ENCODE measurements at places on chromosomes 6 and 20.

DNA sequence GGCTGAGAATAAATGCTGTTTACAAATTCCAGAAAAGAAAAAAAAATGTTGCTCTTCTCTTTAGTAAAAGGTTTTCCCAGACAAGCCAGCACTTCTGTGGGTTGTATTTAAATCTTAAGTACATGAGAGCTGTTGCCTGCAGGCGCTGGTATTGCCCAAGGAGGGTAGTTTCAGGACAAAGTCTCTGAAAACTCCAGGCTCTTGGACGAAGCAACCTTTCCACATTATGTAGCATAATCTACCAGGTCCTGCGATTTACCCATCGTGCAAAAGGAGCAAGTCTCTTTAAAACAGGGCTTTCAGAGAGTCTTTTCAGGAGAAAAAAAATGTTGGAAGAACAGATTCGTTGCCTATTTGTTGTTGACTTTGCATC lies 65.6 kb downstream of the PLG start:
- no peak for DNase-seq

- no peak for DNase-seq
Observed at GRCh38 chr6:26024651-26025046, 62.0 kb downstream of the TRIM38 start.

DNA sequence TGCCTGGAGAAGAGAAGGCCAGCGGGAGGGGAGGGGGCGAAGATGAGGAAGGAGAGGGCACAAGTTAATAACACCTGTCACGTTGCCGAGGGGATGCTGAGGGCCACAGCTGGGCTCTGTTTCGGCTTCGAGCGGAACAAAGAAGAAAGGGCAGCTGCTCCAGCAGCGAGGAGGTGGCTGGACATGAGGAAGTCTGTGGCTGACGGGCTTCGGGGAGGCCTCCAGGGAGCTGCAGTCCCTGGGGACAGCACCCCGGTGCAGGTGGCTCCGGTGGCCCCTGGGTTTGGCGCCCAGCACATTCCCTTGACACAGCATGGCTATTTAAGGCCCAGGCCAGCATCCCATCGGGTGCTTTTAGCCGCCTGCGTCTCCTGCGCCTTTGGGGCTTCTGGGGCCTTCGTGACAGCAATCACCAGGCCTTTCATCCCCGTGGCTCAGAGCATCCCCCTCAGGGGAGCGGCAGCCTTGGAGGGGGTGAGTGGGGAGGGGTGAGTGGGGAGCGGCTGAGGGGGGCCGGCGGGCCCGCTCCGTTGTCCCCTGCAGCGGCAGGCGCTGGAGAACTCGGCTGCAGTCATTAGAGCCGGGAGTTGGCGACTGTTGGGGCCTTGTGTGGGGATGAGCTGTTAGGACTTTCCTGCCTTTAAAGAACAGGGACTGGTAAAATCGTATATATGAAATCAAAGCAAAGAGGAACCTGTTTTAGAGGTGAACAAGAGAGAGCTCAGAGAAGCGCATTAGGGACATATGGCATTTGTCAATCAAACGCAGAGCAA lies 99.0 kb downstream of the TMEM242 start:
- DNase-seq = no peak

GRCh38 chr6:5190507-5190906 lies 70.2 kb downstream of the LYRM4 start:
- no peak for DNase-seq

DNA sequence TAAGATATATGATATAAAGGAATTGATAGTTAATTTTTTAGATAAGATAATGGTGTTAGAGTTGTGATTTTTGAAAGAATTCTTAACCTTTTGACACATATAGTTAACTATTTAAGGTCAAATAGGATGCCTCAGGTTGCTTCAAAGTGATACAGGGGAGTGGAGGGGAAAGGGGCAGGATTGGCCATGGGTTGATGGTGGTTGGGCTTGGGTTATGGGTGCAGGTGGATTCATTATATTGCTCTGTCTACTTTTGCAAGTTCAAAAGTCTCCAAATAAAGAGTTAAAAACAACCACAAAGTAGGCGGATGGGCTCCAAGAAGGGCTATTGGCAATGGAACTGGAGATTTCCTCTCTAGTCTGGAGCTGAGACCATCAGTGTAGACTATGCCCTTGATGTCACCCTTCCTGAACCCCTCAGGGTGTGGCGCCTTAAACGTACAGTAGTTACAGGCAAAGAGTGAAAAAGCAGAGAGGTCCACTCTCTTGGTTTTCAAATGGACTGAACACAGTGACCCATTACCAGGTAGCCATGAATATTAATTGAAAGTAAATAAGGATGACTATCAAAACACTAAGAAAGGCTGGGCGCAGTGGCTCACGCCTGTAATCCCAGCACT lies 81.2 kb downstream of the PTPN1 start:
- DNase-seq = no peak

DNA sequence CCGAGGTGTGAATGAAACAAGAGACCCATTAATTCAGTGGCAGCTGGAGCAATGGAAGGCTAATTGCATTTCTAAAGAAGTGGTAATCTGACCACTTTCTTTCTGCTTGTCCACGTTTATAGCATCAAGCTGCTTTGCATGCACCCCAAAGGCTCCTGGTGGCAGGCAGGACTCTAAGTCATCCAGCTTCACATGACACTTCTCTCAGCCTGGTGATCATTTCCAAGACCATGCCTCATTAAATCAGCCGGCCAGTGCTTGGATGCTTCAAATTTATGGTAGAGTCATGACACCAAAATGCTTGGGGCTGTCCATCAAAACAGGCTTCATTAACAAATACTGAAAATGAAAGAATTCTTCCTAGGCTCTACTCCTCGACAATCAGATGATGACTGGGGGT lies 614.9 kb downstream of the DOK5 start:
- DNase-seq = no peak

GRCh38 chr6:56567501-56567900 lies 75.2 kb downstream of the DST start:
- DNase-seq = no peak

GRCh38 chr20:63497138-63497945 lies 1.5 kb downstream of the EEF1A2 start:
- DNase-seq = no peak

DNA sequence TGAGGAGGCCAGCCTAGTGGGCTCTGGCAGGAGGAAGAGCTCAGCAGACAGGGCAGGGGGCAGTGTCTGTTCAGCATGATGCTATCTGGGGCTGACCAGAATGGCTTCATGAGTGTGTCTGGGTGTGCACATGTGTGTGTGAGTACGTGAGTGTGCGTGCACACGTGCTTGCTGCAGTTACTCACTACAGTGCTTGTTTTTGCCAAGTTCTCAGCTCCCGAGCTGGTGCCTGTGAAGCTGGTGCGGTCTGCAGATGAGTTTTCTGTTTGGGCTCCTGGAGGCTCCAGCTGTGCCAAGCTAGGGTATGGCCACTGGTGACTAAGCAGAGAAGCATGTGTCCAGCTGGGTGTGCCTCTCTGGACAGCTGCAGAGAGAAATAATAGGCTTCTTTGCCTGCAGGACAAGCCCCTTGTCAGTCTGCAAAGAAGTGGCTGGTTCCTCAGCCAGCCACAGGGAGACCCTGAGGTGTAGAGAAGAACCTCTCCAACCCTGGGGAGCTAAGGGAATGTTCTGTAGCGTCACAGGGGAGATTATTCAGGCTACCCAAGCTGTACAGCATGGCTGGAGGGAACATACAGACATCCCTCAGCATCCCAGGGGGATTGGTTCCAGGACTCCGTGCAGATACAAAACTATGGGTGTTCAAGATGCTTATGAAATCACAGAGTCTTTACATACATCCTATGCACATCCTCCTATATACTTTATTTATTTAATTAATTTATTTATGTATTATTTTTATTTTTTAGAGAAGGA lies 40.2 kb upstream of the FAM50B start:
- DNase-seq = no peak

GRCh38 chr6:31737315-31737990 lies 1.1 kb upstream of the CLIC1 start:
- no peak for DNase-seq

- DNase-seq = no peak
Observed at GRCh38 chr6:109946979-109947378, 31.1 kb upstream of the GPR6 start.

GRCh38 chr20:57261457-57262251 lies 4.8 kb downstream of the BMP7 start:
- DNase-seq = no peak

GRCh38 chr20:60221593-60221992 lies 263.4 kb downstream of the CDH26 start:
- no peak for DNase-seq

- DNase-seq = no peak
Observed at GRCh38 chr20:58622671-58623578, 28.2 kb upstream of the STX16 start.

DNA sequence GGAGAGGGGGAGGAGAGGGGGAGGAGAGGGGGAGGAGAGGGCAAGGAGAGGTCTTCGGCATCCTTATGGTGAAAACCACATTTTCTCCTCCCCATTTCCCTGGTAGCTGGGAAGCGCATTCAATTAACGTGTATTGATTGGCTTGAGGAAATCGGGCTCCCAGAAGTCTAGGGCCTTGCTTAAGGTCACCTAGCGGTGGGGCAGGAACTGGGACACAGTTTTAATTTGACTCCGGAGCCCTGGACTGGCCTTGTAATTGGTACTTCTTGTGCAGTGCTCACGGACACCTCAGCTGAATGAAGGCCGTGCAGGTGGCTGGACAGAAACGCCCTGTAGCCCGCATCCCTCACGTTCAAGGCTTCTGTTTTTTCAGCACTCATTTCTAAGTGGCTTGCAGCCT lies 42.8 kb downstream of the CTCFL start:
- no peak for DNase-seq

GRCh38 chr6:149489967-149490366 lies 5.2 kb upstream of the ZC3H12D start:
- DNase-seq = no peak

DNA sequence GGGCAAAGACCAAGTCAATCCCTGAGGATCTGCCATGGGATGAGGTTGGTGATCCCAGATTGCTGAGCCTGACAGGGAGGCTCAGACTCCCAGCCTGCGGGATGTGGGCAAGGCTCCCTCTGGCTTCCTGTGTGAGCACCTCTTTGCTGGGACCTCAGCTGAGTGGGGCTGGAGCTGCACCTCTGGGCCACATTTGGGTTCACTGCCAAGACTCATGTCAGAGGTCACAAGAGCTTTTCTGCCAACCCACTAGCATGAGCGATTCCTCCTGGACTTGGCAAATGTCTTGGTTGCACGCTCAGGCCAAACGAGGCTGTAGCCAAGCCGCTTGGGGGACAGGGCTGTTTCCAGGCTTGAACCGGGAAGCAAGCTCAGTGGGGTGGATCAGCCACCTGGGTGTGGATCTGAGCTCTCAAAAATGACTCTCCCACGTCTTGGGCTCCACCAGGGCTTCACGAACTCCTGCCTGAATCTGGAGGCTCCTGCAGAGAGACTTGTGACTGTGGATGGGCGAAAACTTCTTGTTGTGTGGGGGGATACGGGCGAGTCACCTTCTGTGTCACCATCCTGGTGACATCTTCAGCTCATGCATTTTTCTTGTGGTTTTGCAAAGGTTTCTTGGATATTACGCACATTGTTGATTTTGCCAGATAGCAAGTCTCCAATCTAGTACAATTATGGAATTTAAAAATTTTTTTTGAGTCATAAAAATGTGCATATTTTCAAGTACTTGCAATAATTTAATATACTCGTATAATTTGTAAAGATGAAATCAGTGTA lies 359.5 kb downstream of the CDH4 start:
- no peak for DNase-seq

GRCh38 chr6:3872370-3872854 lies 23.2 kb downstream of the FAM50B start:
- DNase-seq = no peak

- no peak for DNase-seq
Observed at GRCh38 chr20:45946149-45946970, 11.9 kb downstream of the PCIF1 start.

DNA sequence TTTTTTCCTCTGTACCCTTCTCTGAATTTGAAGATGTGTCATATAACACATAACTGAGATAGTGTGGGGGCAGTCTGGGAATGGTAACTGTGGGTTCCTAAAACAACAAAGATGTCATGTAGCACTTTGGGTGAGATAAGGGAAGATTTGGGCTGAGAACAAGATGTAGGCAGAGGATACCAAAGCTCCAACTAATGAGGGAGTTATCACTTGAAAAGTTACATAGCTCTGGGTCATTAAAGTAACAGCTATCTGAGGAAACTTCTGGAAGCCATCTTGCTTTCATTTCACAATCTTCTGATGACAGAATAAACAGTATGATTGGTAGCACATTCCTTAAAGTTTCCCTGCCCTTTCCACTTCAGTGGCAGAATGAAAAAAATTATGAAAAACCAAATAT lies 255.4 kb downstream of the TBX18 start:
- no peak for DNase-seq

DNA sequence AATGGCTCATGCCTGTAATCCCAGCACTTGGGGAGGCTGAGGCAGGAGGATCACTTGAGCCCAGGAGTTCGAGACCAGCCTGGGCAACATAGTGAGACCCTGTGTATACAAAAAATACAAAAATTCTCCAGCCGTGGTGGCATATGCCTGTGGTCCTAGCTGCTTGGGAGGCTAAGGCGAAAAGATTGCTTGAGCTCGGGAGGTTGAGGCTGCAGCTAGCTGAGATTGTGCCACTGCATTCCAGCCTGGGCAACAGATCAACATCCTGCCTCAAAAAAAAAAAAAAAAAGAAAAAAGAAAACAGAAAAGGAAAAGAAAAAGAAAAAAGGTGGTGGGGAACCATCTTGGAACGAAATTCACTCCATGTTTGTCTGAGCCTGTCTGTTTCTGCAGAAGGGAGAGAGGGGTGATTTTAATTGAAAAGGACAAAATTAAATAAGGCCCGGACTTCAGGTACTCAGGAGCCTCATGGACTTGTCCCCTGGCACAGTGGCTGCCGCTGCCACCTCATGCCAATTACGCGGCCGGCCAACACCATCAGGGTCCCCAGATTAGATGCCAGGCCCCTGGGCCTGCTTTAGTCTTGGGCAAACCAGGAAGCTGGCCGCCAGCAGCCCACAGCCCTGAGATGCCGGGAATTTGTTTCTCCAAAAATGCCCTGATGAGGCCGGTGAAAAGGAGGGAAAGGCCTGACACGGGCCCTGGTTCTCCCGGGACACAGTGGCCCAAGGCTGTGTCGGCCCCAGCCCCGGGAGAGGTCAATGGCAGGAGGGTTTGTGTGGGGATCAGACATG lies 37.8 kb upstream of the STX16 start:
- no peak for DNase-seq

DNA sequence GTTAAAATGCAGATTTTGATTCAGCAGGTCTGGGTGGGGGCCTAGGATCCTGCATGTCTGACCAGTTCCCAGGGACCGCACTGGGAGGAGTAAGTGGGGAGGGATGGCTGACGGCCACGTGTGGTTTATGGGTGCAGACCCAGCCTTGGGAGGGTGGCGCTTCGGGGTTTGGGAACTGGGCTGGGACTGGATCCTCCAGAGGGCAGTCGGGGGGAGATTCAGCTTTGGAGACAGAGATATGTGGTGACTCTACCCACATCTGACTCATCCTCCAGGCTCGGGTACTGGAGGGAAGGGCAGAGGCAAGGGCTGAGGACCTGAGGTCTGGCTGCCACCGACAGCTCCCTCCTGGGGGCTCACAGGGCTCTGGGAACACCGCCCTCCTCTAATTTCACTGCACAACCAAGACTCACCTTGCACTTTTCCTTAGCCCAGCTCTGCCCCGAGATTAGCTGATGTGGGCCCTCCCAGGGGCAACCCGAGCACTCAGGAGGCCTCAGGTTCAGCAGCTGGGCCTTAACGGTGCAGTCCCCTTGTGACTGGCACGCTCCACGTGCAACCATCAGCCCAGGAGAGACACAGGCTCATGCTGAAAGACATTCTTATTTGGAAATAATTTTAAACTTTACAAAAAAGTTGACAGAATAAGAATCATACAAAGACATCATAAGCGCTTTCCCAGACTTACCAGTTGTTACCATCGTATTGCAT lies 172.8 kb upstream of the PMEPA1 start:
- no peak for DNase-seq
